Occipital lobe (tissue), 3 donors: ENCODE measurements at places on chromosomes 1 and 21. TPM values are rescaled to one million over a fixed set of nuclear protein-coding genes. Genes with fewer than 3 reads are reported as not detected.

Gene KANK4
- 0.47 TPM for total RNA-seq

Gene AMY2A
- total RNA-seq = not detected

Gene DNASE2B
- total RNA-seq = 0.16 TPM

Gene SDCCAG8
- total RNA-seq = 105 TPM

Gene CASQ2
- 0.47 TPM for total RNA-seq

Gene SPRR2B
- total RNA-seq = not detected
